ENCODE measurements at places on chromosomes 3 and 15.

- H3K27me3 ChIP-seq, result no peaks in the 10 kb centered on the region
- no peak overlapping the region for H3K27ac ChIP-seq
- peak; percentile 82 for DNase-seq
Measured at GRCh38 chr3:127792541-127793292, 29.6 kb downstream of the MGLL start.

- no peaks in the 10 kb centered on the region for H3K27me3 ChIP-seq
- H3K36me3 ChIP-seq, result no peaks in the 10 kb centered on the region
- no peaks in the 10 kb centered on the region for H3K4me1 ChIP-seq
- DNase-seq, result no peak
Measured at GRCh38 chr15:21268436-21268940, 171.8 kb downstream of the POTEB3 start.

DNA sequence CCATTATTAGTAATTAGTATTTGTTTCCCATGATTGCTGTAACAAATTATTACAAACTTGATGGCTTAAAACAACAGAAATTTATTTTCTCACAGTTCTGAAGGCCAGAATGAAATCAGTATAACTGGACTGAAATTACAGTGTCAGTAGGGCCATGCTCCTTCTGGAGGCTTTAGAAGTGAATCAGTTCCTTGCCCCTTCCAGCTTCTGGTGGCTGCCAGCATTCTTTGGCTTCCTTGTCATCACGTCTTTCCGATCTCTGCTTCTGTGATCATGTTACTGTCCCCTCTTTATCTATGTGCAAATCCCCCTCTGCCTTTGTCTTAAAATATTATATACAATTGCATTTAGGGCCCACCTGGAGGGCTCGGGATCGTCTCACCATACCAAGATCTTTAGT, 92.0 kb downstream of the FOXB1 start:
- no peaks in the 10 kb centered on the region for H3K4me1 ChIP-seq
- no peaks in the 10 kb centered on the region for H3K36me3 ChIP-seq
- no peak for DNase-seq
- no peak overlapping the region for H3K27ac ChIP-seq
- H3K27me3 ChIP-seq, result peaks cover 11% of the 10 kb centered on the region

DNA sequence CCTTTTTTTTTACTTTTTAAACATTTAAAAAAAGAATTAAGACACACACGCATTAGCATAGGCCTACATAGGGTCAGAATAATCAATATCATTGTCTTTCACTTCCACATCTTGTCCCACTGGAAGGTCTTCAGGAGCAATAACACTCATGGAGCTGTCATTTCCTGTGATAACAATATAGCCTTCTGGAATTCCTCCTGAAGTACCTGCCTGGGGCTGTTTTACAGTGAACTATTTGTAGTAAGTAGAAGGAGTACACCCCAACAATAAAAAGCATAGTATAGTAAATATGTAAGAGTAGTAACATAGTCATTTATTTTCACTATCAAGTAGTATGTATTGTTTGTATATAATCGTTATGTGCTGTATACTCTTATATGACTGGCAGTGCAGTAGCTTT, 19.5 kb upstream of the CLDN18 start:
- H3K4me3 ChIP-seq, result no peak overlapping the region
- no peaks in the 10 kb centered on the region for H3K27me3 ChIP-seq
- H3K4me1 ChIP-seq, result no peaks in the 10 kb centered on the region
- no peak overlapping the region for H3K27ac ChIP-seq
- H3K36me3 ChIP-seq, result no peaks in the 10 kb centered on the region

DNA sequence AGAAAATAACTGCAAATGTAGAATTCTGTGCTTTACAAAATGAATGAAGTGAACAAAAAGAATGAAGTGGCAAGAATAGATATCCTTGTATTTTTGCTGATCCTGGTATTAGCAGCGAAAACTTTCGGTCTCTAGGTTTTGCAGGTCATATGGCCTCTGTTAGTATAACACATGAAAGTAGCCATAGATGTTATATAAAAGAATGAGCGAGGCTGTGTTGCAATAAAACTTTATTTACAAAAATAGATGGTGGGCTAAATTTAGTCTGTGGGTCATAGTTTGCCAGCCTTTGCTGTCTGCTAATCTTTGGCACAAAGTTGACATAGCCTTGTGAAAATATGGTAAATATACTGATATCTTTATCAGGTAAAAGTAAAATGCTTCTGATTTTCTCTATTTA, 35.2 kb downstream of the SEC22A start:
- no peaks in the 10 kb centered on the region for H3K4me1 ChIP-seq
- H3K4me3 ChIP-seq, result no peak overlapping the region
- no peak for DNase-seq

- peaks cover 45% of the 10 kb centered on the region for H3K4me1 ChIP-seq
- no peaks in the 10 kb centered on the region for H3K36me3 ChIP-seq
- H3K27me3 ChIP-seq, result no peaks in the 10 kb centered on the region
- peak overlapping the region; percentile 96 for H3K4me3 ChIP-seq
Measured at GRCh38 chr3:98733812-98734281, 29.3 kb upstream of the ST3GAL6 start.

DNA sequence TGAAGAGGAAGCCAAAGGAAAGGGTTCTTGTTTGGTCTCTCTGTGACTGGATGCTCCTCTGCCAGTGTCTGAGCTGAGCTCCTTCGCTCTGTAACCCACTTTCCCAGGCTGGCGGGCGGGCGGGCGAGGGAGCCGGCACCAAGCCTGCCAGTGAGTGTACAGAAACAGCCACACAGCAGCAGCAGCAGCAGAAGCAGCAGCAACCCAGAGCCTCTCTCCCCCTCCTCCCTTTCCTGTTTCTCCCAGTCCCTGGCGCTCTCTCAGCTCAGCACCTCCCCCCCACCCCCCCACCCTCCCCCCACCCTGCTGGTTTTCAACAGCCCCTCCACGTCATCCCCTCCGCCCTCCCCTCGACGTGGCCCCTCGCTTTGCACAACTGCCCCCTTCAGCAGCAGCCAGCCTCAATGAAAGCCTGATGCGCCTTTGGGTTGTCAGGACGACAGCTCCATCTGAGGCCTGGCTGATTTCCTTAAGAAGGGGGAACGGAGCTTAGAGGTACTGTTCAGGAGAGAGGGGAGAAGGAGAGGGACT, at the start of gene LSAMP:
Gene LSAMP, minus strand, starts transcription at position 177 of the 531 bp plus-strand sequence.
- no peaks in the 10 kb centered on the region for H3K4me1 ChIP-seq
- H3K36me3 ChIP-seq, result no peaks in the 10 kb centered on the region
- no peak for DNase-seq
- no peak within 1 kb of the TSS for H3K4me3 ChIP-seq

DNA sequence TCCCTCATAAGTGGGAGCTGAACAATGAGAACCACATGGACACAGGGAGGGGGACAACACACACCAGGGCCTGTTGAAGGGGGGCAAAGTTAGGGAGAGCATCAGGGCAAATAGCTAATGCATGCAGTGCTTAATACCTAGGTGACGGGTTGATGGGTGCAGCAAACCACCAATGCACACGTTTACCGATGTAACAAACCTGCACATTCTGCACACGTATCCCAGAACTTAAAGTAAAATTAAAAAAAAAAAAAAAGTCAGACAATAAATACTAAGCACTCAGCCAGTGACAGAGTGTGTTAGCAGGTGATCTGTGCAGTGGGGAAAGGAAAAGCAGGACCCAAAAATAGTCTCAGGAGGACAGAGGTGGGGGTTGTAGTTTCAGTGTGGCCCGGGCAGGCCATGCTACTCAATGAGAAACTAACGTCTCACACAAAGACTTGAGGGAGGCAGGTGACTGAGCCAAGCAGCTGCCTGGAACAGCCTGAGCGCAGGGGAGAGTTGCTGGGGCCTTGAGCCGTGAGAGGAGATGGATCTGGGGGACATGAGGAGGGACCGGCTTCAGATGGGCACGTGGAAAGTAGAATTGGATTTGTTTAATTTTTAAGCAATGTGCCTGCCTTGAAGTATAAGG, 18.4 kb downstream of the ANKDD1A start:
- DNase-seq, result no peak
- no peak overlapping the region for H3K27ac ChIP-seq
- H3K36me3 ChIP-seq, result no peaks in the 10 kb centered on the region
- H3K4me3 ChIP-seq, result no peak overlapping the region
- H3K4me1 ChIP-seq, result peaks cover 11% of the 10 kb centered on the region
